H1 (cell line): ENCODE measurements at places on chromosomes 3 and 15.

DNA sequence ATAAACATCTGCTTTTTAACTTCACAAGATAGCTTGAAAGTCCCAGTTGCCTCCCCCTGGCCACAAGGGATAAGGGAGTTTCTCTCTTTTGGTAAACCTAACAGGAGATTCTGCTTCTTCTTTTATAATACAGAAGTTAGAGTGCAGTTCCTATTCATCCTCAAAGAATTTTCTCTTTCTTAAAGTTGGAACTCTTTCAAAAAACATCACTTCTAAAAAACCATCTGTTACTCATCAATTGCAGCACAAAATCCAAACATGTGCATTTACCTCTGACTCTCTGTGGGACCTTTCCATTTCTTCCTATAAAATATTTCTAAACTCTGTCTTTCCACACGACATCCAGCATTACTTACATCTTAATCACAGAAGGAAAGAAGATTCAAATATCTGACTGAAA, 5.1 kb downstream of the DPH6 start:
- no peak overlapping the region for H3K27ac ChIP-seq
- peaks cover 3% of the 10 kb centered on the region; the same call in 1 of the 2 replicates for H3K4me1 ChIP-seq
- DNase-seq, result no peak
- H3K4me3 ChIP-seq, result no peak overlapping the region
- H3K36me3 ChIP-seq, result no peaks in the 10 kb centered on the region
- H3K27me3 ChIP-seq, result no peaks in the 10 kb centered on the region

DNA sequence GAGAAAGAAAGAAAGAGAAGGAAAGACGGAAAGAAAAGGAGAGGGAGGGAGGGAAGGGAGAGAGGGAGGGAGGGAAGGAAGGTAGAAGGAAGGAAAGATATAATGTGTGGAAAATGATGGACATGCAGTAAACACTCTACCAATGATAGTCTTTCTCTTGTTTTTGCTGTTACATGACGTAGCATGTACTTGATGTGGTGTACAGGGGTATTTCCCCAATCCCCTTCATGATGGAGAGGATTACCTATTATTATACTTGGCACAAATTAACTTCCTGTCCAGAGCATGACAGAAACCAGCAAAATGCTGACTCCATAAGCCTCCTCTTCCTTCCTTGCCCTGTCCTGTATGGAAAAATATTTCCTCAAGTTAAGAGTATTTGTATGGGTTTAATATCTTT, 124.4 kb downstream of the B3GALNT1 start:
- DNase-seq, result no peak
- H3K36me3 ChIP-seq, result no peaks in the 10 kb centered on the region
- H3K4me3 ChIP-seq, result no peak overlapping the region
- H3K27ac ChIP-seq, result no peak overlapping the region
- H3K4me1 ChIP-seq, result no peaks in the 10 kb centered on the region; the same call in 1 of the 2 replicates

GRCh38 chr3:161851941-161852566, 355.4 kb downstream of the OTOL1 start:
- DNase-seq, result peak; percentile 95
- H3K27me3 ChIP-seq, result no peaks in the 10 kb centered on the region
- H3K36me3 ChIP-seq, result no peaks in the 10 kb centered on the region
- no peak overlapping the region for H3K27ac ChIP-seq
- H3K4me1 ChIP-seq, result no peaks in the 10 kb centered on the region; the same call in 1 of the 2 replicates

DNA sequence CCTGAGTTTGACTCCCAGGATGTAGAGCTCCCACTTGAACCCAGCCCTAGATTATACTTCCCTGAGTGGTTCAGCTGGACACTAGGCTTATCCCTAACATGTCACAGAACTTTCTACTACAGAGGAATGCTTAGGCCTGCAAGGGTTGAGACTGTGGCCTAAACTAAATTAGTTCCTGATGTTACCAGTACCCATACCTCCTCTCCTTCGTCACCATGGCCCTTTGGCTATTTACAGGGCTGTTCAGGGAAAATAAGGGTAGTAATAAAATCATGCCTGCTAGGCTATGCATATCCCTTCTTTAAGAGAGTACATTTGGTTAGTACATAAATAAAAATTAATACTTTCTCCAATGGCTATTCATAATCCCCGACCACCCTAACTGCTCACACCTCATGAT, 356.4 kb upstream of the RASGRP1 start:
- no peaks in the 10 kb centered on the region for H3K4me1 ChIP-seq
- no peak for DNase-seq
- H3K36me3 ChIP-seq, result no peaks in the 10 kb centered on the region
- H3K27ac ChIP-seq, result no peak overlapping the region

- no peak overlapping the region for H3K4me3 ChIP-seq
- no peaks in the 10 kb centered on the region for H3K4me1 ChIP-seq
- H3K27ac ChIP-seq, result no peak overlapping the region
- no peaks in the 10 kb centered on the region for H3K27me3 ChIP-seq
- DNase-seq, result no peak
Observed at GRCh38 chr3:135629701-135630408, 335.7 kb upstream of the PPP2R3A start.

GRCh38 chr3:66482018-66482404, 18.8 kb downstream of the LRIG1 start:
- peaks cover 54% of the 10 kb centered on the region for H3K4me1 ChIP-seq
- no peaks in the 10 kb centered on the region for H3K36me3 ChIP-seq
- H3K27ac ChIP-seq, result no peak overlapping the region
- H3K27me3 ChIP-seq, result no peaks in the 10 kb centered on the region
- no peak for DNase-seq

- peak overlapping the region; percentile 16; the same call in 1 of the 2 replicates for H3K27ac ChIP-seq
- H3K4me1 ChIP-seq, result peaks cover 23% of the 10 kb centered on the region
- H3K4me3 ChIP-seq, result no peak overlapping the region
Observed at GRCh38 chr15:90869601-90870353, 1.4 kb downstream of the FURIN start.

DNA sequence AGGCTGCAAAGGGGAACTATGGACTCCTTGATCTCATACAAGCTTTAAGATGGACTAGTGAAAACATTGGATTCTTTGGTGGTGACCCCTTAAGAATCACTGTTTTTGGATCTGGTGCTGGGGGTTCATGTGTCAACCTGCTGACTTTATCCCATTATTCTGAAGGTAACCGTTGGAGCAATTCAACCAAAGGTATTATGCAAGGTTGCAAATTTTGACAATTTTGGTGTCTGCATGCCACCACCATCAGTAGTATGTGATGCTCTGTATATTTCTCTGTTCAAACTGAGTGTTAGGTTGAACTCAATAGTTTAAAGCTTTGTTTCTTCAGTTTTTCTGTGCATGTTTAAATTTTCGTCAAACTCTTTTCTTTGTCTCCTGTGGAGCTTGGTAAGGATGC, 583.8 kb upstream of the NAALADL2 start:
- H3K36me3 ChIP-seq, result no peaks in the 10 kb centered on the region
- DNase-seq, result no peak
- no peak overlapping the region for H3K4me3 ChIP-seq
- H3K27ac ChIP-seq, result no peak overlapping the region

DNA sequence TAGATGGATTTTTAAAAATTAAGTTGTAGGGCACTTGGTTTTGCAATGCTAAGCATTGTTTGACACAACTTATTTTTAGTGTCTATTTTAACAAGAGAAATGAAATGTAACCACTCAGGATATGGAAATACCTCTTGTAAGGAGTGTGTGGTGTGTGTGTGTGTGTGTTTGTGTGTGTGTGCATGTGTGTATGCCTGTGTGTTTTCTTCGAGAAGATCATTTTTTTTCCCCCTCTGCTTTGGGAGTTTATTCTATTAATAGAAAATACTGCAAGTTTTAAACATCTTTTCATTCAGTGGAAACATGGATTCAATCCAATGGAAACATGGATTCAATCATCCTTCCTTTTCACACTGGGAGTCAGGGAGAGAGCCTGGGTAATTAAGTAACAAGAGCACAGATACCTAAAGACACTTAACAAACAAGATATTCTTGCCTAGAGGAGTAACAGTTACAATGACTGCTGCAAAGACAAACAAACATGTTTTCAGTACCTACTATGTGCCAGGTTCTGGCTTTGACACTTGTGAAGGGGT, 567.2 kb upstream of the TBL1XR1 start:
- H3K4me3 ChIP-seq, result no peak overlapping the region
- H3K4me1 ChIP-seq, result no peaks in the 10 kb centered on the region

DNA sequence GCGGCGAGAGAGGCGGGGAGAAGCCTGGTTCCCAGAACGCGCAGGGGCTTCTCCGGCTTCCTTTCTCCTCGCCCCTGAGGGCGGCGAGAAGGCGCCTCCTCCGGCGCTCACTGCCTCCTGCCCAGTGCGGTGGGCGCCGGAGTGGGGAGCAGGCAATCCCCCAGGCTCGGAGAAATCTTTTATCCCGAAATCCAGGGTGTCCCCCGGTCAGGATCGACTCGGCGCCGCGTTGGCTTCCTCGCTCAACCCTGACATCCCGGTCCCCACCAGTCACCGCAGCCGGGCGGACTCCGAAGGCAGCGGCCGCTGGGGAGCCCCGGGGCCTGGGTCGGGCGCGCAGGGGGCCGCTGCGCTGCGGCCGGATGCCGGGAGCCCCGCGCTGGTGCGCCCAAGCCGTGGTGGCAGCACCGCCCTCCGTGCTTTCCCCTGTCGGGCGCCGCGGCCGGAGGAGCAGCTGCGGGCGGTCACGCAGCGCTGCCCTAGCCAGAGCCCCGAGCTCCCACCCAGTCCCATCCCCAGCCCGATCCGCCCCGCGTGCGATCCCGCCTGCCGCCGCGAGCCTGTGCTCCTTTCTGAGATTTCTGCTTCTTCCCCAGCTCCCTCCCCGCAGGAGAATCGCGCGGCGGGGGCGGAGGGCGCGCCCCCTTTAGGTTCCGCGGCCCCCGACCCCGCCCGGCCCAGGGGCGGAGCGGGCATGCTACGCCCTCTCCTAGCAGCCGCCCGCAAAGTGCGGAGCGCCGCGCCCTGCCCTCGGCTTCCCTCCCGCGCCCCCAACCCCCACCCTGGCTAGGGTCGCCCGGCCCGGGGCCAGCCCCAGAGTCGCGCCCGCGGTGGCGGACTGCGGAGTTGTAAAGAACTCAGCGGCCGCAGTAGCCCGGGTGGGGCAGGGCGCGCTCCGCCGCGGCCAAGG, 683 bp upstream of the CACNA2D3 start:
- no peak for DNase-seq
- H3K4me3 ChIP-seq, result peak overlapping the region; percentile 67
- no peaks in the 10 kb centered on the region for H3K36me3 ChIP-seq
- no peak overlapping the region for H3K27ac ChIP-seq
- peaks cover 8% of the 10 kb centered on the region for H3K4me1 ChIP-seq
